Stimulated activated CD4-positive, alpha-beta T cell treated with anti-CD3 and anti-CD28 coated beads, Interleukin-1b, Interleukin-23, amount 100 ng/mL, for 1 hour (primary cell): ENCODE measurements at places on chromosomes 11 and 22.

DNA sequence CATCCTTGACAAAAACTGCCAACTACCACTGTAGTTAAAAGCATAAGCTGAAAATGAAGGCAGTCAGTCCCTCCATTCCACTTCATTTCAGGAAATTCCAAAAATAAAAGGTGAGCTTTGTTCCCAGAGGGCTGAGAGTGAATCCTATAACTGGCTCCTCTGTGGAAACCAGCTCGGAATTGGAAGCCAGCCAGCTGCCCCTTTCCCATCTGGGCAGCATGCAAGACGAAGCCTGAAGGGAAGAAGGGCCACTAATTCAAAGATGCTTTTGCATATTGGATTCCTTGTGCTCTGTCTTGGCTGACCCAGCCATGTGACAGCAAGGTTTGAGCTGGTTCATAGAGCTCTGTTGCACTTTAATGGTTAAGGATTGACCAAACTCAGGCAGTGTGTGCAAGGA is 83.4 kb downstream of the ALX4 start:
- no peak for DNase-seq

- DNase-seq: no peak
Observed at GRCh38 chr11:26227883-26228502, 103.9 kb upstream of the ANO3 start.

- DNase-seq: no peak
Observed at GRCh38 chr22:43310311-43310710, 32.9 kb downstream of the SCUBE1 start.

DNA sequence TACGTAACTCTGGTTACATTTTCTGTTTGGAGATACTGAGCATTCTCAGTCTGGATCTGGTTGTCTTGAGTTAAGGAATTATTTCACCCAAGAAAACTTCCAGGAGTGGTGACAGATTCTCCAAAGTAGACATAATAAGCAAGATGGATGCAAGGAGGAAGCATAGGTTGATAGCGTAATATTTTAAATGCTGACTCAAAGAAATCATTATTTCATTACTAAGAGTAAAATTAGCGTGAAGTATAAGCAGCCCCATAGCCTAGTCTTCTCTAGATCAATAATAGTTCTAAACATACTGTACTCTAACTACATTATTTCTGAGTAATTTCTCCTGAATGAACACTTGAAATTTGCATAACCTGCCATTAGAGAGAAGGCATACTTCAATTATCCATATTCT is 57.5 kb upstream of the MS4A8 start:
- no peak for DNase-seq

DNA sequence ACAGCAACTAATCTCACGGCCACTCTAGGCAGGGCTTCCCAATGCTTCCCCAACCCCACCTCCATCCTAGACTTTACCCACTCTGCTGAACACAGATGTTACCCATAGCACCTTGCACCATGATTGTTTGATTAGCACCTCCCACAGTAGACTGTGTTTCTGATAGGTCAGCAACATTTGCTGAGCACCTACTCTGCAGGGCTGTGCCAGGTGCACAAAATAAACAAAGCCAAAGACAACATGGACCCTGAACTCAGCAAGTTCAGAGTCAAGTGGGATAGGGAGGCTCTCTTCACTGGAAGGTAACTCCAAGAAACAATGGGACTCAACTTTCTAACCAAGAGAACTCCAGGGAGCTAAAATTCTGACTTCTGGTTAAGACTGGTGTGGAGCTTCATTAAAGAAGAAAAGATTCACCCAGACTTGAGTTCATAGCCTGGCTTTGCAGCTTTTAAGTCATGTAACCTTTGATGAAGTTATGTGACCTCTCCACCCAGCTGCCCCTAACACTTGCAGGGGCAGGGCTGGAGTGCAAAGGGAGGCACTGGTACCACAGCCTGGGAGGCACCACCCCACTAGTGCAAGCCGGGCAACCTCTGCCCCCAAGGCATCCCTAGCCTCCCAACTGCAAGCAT is 6.7 kb upstream of the RTN4RL2 start:
- DNase-seq: no peak

DNA sequence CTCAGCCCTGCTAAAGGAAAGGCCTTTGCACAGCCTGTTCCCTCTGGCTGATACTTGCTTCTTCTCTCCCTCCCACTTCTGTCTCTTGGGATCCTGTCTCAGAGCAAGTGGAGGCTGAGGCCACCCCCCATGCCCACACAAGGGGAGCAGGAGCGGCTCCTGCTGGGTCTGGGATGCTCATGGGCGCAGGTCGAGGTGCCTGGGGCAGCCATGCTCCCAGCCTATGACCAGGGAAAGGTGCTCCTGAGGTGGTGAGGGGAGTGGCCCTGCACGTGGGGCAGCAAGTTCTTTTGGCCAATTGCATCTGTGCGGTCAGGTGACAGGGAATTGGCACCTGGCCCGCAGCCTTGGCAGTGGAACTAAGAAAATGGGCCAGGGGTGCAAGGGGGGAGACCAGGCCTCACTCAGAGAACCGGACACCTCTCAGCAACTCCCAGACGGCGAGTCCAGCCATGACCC is 1.5 kb downstream of the MAPK11 start:
- no peak for DNase-seq

DNA sequence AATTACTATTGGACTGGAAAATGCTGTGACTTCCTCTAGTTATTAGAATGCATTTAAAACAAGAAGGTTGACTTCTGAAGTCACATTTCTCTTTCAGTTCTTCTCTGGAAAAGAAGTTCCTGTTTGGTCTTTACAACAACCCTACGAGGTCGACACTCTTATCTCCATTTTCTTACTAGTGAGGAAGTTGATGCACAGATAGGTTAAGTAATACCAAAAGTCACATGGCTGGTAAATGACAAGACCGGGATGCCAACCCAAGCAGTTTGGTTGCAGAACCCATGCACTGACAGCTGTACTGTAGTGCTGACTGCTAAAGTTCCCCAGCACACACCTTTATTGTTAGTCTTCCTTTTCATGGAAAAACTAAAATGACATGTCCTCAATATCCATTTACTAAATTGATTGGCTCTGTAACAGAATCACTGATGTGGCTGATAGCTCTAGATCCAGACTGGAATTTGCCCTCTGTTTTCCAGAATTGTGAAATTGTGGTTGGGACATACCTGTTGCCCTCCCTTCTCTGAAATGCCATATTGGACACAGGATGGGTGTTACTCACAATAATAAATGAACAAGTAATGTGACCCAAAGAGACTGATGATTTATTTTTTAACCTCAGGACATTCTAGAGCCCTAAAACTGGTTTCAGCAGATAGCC is 9.4 kb upstream of the TECTA start:
- DNase-seq: no peak
